ENCODE measurements at places on chromosomes 16 and 17.
A peak's percentile ranks its signal among the peaks of the same experiment; 100 is the strongest.

DNA sequence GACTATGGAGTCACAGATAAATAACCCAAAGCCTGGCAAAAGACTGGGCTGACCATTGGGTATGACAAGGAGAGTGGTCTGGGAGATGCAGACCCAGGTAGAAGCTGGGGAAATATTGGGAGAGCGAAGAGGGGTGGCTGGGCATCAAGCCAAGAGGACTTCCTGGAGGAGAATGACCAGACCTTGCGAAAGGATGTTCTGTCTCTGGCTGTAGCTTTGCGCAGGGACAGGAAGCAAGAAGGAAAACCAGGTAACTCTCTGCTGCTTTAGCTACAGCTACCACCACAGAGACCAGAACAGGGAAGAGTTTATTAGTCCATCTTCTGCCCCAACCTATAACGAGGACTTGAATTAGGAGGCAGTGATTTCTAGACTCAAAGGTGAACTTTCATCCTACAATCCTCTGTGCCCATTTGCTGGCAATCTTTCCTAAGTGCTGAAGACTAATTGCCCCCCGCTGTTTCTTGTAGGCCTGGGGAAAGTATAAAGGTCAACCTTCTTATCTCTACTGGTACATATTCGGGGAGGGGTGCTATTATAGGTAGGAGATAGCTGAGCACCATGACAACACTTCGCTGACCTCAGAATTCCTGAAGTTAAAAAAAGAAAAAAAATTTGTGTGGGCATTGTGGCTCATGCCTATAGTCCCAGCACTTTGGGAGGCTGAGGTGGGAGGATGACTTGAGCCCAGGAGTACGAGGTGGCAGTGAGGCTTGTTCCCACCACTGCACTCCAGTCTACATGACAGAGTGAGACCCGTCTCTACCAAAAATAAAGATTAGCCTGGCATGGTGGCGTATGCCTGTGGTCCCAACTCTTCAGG lies 19.1 kb upstream of the KIFC3 start:
- no peak for DNase-seq

DNA sequence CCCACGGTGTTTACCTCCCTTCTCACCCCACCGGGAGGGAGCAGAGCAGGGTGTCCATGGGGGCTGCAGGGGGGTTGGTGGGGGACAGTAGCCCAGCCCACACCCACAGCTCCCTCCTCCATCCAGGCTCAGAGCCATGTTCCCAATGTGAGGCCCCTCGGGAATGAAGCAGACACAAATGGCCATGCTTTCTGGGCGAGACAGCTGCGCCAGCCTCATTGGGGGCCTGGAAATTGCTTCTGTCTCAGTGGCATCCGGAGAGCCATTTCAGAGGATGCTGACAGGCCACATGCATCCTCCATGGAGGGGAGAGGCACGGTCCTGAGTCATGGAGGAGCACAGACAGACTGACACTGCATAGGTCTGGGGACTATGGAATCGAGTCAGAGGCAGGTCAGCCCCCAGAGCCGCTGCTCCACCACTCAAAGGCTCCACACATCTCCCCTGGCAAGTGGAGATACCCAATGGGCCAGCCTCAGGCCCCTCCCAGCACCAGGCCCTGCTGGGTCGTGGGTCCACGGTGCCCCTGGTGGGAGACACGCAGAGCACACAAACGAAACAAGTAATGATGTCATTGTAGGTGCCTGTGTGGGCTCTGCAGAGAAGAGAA lies 59.6 kb upstream of the ENPP7 start:
- DNase-seq: no peak

GRCh38 chr16:22099256-22099975 lies 7.1 kb downstream of the VWA3A start:
- DNase-seq: no peak

GRCh38 chr17:44350733-44351226 lies 5.7 kb downstream of the GRN start:
- peak; percentile 64 for DNase-seq

DNA sequence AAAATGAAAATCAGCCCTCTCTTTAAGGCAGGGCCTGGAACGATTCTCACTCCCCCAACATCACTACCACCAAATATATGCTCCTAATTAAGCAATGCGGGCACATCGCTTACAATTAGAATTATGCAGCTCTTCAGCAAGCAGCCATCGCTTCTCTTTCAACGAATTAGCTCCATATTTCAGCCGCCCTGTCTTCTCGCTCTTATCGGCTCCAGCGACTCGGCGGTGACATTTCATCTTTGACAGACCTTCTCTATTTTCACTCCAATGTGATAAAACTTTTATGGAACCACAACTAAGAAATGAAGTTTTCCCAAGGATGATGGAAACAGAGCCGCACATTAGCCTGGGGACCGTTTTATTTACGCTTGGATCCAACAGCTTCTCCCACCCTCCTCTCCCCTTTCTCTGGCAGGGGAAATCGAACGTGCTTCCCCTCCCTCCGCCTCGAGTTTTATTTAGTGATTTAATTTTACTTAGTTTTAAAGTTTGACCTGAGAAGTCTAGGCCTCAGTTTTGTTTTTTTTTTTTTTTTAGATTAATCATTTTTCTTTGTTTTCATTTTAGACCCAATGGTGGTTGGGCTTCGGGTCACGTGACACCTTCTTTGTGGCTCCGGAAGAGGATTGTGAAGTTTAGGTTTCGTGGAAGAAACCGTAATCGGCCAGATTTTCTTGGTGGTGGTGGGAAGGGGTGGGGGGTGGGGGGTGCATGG lies 3.1 kb upstream of the HOXB2 start:
- no peak for DNase-seq

- DNase-seq: no peak
Observed at GRCh38 chr17:38906460-38907228, 18.8 kb upstream of the LASP1NB start.

- DNase-seq: no peak
Observed at GRCh38 chr17:12247761-12248160, 227.1 kb downstream of the MAP2K4 start.

DNA sequence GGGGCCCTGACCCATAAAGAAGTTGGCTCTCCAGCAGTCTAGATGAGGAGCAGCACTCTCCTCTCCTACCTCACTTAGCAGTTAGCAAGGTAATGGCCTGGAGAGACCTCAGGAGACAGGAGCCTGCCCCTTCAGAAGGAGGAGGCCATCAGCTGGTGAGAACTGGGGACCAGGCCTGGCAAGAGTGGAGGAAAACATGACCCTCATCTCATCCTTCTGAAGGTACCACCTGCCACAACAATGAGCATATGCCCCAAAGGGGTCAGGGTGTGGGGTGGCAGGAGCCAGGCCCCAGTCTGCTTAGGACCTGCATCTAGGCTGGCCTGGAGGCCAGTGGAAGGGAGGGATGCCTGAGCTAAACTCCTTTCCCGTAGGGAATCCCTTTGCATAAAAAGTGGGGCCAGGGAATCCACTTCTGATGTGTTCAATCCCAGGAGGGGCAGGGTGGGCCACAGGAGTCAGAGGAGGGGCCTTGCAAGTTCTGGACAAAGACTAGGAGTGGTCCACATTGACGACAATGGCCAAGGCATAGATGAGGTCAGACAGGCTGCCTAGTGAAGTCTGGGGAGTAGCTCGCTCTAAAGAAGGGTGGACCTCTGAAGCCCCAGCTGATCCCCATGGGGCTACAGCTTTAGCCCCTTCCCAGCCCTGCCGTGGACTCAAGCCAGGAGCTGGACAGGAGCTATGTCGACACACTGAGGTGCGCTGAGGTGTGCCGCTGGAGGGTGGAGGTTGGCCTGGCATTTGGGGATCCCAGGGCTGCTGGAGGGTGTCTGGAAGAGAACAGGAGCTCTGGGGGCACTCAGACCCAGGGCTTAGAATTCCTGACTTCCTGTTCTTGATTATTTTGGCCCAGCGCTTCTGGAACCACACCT lies 986 bp downstream of the SEBOX start:
- DNase-seq: no peak

- no peak for DNase-seq
Observed at GRCh38 chr17:20133517-20133916, 124.4 kb downstream of the SPECC1 start.

GRCh38 chr17:48860456-48860855 lies 29.6 kb downstream of the CALCOCO2 start:
- DNase-seq: no peak

GRCh38 chr17:54967621-54968261 lies 713 bp downstream of the COX11 start:
- DNase-seq: peak; percentile 4

GRCh38 chr17:17874478-17874877 lies 37.7 kb upstream of the SREBF1 start:
- DNase-seq: no peak

DNA sequence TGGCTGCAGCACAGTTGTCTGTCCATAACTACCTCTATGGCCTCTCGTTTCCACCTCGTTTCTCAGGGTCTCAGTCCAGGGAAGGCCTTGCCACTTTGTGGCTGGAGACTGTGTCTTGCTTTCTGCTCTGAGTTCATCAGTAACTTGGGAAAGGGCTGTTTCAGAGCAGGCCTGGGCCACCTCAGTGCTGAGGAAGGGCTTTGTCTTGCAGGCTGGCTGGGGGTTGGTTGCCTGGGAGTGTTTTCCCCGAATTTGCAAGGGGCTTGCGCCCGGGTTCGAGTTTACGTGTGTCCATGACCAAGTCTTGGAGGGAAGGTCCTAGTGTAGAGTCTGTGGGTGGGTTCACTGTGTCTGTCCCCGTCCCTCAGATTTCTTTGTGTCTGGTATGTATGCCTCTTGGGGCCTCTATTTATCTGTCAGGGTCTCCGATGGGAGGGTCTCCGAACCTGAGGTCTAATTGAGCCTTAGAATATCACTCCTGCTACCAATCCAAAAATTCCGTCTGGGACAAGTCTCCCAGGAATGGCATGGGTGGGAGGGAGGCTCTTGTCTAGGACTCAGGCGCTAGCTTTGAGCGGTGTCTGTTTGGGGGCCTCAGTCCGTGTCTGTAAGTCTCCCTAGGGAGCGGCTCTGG lies 594 bp upstream of the TGFB1I1 start:
- DNase-seq: no peak

GRCh38 chr17:64679710-64680216 lies 17.7 kb upstream of the SMURF2 start:
- no peak for DNase-seq

DNA sequence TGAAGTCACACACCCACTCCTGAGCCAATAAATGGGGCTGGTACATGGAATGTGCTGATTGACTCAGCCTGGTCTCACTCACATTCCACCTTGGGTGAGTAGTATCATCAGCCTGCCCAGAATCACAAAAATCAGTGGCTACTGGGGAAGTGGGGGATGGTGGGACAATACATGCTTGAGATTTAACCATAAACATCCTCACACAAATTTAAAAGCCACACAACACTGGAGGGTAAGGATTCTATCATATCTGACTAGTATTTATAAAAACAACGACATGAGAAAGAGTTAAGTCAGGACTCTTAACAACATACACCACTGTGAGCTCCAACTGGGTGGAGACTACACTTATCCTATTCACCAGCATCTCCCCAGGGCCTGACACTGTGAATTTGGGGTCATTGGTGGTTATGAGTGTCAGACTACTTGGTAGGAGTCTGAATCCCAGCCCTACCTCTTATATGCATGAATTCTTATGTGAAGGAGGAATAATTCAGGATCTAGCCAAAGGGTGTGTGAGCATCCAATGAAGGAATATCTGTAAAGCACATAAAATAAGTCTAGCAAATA lies 26.0 kb upstream of the IRX6 start:
- no peak for DNase-seq

DNA sequence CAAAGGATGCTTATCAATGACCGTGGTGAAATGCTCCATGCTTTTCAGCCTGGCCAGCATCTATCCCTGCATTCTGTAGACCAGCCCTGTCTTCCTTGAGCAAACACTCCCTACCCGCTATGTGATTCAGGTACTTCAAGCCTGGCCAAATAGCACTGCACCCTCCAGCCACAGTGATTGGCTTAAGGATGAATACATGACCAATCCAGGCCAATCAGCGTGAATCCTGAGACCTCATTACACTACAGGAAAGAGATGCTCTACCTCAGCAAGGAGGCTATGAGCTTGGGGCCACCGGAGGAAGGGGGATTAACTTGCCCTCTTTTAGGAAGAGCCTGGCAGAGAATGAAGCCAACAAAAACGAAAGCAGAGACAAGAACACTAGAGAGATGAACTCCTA lies 162.5 kb downstream of the ZNF423 start:
- DNase-seq: no peak

GRCh38 chr16:29947897-29948296 lies 14.0 kb upstream of the TMEM219 start:
- DNase-seq: no peak

- DNase-seq: peak; percentile 40
Observed at GRCh38 chr17:76383546-76384221, 725 bp upstream of the SPHK1 start.

DNA sequence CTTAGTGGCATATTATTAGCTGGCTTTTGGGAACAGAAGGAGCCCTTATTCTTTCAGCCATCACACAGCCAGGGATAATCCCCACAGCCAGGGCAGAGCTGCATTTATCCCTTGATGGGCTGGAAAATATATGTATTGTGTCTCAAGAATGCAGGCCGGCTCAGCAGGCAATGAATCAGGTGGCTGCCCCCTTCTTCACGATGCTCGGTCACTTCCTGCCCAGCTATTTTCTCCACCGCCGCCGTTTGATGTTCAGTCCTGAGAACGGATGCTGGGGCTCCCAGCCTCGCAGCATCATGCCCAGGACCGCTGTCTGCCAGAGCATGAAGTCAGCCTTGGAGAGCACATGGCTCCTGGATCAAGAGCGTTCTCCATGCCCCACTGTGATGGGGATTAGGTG lies 4.3 kb upstream of the MYH3 start:
- DNase-seq: no peak

DNA sequence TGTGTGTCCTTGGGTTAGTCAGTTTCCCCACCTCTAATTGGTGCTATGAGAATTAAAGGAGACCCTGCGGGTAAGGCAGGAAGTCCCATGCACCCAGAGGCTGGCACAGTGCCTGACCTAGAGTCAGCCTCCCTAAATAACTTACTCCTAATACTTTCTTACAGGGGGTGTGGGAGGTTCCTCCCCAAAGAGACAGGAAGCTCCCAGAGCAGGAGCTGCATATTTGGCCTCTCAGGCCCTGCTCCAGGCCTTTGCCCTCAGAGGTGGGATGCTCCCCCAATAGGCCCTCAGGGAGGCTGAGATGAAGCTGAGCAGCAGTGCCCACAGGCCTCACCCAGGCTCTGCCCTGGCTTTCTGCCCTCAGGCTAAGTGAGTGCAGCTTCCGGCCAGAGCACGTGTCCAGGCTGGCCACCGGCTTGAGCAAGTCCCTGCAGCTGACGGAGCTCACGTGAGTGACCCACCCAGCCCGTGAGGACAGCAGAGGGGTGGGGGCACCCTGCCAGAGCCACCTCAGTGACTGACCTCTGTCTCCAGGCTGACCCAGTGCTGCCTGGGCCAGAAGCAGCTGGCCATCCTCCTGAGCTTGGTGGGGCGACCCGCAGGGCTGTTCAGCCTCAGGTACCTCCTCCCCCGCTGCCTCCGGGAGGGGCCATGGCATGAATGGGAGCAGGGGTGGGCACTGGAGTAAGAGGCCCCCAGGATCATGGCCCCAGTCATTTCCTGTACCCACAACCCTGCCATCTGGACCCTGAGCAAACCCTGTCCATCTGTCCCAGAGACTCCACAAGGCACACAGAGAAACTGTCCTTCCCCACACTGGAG lies 31.1 kb upstream of the CPNE2 start:
- DNase-seq: no peak

- DNase-seq: no peak
Observed at GRCh38 chr16:66131895-66132294, 234.6 kb upstream of the CDH5 start.
